ENCODE measurements at places on chromosomes 4 and X.
A peak's percentile ranks its signal among the peaks of the same experiment; 100 is the strongest.

DNA sequence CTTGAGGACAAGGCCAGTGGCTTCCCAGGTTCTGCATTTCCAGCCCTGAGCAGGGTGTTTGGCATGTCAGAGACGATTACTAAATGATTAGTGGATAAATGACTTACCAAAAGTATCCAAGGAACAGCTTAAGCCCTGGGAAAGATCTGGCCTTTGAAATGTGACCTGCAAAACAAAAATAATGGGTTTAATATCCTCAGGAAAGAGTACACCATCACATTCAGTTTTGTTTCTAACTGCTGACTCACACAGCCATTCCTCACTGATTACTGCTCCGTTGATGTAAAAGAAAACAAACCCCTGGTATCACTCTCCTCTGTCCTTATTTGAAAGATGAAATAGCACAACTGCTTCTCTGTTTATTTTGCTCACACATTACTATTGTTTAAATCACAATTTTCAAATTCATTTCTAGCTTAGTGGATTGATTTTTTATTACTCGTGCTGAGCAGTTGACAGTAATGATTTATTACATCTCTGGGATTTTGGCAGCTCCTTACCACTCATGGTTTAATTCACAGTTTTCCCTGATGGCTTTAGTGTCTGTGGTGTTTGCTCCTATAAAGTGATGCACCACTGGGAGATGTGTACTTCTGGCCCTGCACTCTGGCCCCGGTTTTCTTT, 117.0 kb downstream of the CBLL2 start:
- DNase-seq, result peak; percentile 73

- no peak for DNase-seq
These were observed 29.6 kb upstream of the NKRF start for GRCh38 chrX:119635799-119636198.

- DNase-seq, result no peak
These were observed 79.4 kb downstream of the FAM193A start for GRCh38 chr4:2615821-2616220.

GRCh38 chr4:163815776-163816175, 321.3 kb downstream of the TMA16 start:
- no peak for DNase-seq

- DNase-seq, result peak; percentile 9
These were observed 53.7 kb downstream of the ANAPC10 start for GRCh38 chr4:145044341-145044740.

DNA sequence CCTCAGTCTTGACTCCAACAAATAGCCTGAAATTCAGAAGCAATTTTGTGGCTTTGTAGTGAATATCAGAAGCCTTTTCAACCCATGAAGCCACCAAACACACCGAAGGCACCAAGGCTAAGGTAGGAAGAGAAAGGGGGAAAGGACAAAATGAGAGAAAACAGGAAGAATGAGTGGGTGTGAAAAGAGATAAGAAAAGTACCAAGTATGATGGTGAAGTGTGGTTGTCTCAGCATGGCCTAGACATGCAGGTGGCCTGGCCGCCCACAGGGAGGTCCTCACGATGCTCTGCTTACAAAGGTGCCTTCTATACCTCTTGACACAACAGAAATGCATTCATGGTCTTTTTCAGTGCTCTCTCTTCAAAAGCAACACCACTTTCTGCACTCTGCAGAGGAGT, 34.9 kb downstream of the ACSL1 start:
- no peak for DNase-seq

DNA sequence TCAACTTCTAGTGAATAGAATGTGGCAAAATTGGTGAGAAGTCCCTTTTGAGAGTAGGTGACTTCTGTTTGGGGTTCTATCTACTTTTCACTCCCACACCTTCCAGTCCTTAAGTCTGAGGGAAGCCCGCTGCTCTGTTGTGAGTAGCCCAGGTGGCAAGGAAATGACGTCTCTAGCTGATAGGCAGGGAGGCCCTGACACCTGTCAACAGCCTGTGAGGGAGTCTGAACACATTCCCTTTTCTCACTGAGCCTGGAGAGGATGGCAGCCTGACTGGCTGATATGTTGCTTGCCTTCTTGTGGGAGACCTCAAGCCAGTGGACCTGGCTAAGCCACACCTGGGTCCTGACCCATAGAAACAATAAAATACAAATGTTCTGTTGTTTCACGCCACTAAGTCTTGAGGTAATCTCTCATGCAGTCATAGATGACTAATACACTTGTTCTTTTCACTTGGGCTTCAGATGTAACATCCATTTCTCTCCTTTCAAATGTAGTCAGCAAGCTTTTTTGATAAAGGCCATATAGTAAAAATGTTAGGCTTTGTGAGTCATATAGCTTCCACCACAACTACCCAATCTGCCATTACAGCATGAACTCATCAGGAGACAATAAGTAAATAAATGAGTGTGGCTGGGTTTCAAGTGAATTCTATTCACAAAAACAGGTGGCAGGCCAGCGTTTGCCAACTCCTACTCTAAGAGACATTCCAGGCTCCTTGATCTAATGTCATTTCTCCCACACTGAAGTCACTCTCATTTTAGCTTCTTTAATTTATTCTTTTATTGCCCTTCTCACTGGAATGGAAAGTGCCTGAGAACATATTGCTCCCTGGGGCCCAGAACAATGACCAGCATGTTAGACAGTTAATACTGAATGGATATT, 265.1 kb upstream of the MAD2L1 start:
- DNase-seq, result peak; percentile 4

DNA sequence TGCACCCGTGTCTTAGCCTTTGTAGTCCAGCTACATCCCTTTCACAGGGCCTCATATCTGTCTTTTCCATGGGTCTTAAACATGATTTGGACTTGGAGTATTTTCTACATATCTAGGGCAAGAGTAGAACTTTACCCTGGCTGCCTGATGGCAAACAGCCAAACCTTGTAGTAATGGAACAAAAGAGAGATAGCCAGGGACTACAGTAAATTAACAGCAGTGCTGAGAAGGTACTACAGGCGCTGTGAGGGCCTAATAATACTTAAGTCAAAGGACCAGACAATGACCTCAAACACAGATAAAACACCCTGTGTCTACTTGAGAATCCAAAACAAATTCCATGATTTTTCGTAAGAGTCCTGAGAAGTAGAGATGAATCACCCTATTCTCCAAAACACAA, 111.0 kb upstream of the WDR17 start:
- DNase-seq, result no peak

- DNase-seq, result peak; percentile 86
These were observed 31.8 kb downstream of the STAG2 start for GRCh38 chrX:123993326-123993725.

DNA sequence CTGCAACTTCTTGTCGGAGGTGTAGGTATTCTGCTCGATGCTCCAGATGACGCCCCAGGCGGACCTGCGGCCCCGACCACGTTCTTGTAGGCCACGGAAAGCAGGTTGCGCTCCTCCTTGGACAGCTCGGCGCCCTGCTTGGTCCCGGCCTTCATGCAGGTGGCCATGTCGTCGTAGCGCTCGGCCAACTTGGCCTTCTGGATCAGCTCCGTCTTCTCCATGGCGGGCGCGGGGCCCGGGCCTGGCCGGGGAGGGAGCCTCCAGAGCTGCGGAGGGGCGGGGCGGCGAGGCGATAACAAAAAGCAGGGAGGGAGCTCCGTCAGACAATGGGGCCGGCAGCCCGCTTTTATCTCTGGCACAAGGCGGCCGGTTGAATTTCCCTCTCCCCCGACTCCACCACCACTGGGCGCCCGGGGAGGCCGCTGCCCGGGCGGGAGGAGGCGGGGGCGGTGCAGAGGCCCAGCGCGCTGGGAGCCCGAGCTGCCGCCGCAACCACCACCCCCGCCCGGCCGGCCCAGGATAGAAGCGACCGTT, 28.3 kb upstream of the DRP2 start:
- DNase-seq, result peak; percentile 3

- no peak for DNase-seq
These were observed 4.5 kb upstream of the PPP2R2C start for GRCh38 chr4:6476893-6477292.

DNA sequence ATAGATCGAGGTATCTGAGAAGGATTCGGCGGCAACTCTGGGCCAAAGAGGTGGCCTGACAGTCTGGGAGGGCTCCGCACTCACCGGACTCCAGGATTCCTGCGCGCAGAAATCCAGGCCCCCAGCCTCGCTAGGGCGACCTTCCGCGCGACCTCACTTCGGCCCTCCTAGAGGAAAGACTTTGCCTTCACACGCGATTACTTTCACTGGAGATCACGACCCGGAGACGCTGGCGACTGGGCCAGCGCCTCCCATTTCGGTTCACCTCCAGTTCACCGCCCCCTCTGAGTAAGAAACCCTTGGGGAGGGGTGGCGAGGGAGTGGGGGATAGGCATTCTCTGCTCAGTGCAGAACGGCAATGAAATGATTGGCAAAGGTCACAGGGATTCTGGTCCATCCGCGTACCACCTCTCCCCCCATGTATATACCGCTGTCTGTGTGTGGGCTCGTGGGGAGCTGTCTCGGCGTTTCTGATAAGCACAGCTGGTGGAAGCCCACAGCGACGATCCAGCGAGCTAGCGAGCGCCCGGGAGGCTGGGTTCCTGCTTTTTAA, 2.5 kb downstream of the POU3F4 start:
- DNase-seq, result no peak

DNA sequence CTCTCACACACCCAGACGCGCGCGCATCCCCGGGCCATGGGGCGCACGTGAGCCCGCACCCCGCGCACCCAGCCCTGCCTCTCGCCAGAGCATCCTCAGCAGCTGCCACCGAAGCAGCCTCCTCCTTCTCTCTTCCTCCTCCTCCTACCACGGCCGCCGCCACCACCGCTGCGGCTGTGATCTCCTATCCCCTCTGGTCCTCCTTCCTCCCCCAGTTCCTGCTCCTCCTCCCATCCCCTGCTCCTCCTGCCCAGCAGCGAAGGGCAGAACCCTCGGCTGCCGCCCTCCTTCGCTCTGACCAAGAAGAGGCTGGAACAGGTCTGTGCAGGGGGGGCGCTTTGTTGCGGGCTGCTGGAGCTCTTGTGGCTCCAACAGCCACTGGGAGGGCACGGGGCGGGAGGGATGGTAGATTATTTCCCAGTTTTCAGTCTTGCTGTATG, 148.7 kb upstream of the CHRDL1 start:
- no peak for DNase-seq

DNA sequence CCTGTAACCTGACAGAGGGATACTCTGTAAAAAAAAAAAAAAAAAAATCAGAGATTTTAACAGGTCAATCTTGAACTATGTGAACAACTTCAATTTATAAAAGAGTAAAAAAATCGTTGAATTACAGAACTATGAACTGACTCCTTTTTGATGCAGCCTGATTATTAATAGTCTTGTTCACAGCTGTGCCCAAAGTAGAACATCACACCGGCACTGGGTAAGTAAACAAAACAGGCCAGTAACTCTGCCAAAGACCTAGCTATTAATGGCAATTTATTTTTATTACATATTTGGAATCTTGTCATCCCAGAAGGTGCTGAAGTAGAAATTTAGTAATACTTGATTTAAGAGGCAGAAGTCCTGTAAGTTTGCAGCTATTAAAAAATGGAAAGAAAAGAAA, 31.4 kb downstream of the CPE start:
- DNase-seq, result no peak

GRCh38 chr4:3302173-3302785, 9.5 kb downstream of the RGS12 start:
- DNase-seq, result no peak

- DNase-seq, result peak; percentile 4
These were observed 59.7 kb upstream of the VCX3B start for GRCh38 chrX:8404926-8405325.

- peak; percentile 62 for DNase-seq
These were observed 628 bp downstream of the MXD4 start for GRCh38 chr4:2261110-2261852.

Data from epithelial cell of esophagus (primary cell).